ENCODE measurements at places on chromosomes 6 and 20.
A peak's percentile ranks its signal among the peaks of the same experiment; 100 is the strongest.

- no peak overlapping the region for H3K27ac ChIP-seq
- H3K4me3 ChIP-seq: no peak overlapping the region
- no peaks in the 10 kb centered on the region for H3K4me1 ChIP-seq
- no peak for DNase-seq
- no peaks in the 10 kb centered on the region for H3K27me3 ChIP-seq
These were observed 94.0 kb upstream of the SPTLC3 start for GRCh38 chr20:12914804-12915203.

GRCh38 chr20:3470627-3471396, at the start of gene ATRN:
TSS of gene ATRN (plus strand) at chr20:3471018. CDS start at chr20:3471108, 90 bp downstream.
- H3K27me3 ChIP-seq: peaks cover 1% of the 10 kb centered on the region
- H3K4me1 ChIP-seq: peaks cover 32% of the 10 kb centered on the region
- peak within 1 kb of the TSS; percentile 64 for H3K27ac ChIP-seq
- H3K4me3 ChIP-seq: peak within 1 kb of the TSS; percentile 93
- DNase-seq: peak; percentile 98
- peaks cover 3% of the 10 kb centered on the region for H3K36me3 ChIP-seq

DNA sequence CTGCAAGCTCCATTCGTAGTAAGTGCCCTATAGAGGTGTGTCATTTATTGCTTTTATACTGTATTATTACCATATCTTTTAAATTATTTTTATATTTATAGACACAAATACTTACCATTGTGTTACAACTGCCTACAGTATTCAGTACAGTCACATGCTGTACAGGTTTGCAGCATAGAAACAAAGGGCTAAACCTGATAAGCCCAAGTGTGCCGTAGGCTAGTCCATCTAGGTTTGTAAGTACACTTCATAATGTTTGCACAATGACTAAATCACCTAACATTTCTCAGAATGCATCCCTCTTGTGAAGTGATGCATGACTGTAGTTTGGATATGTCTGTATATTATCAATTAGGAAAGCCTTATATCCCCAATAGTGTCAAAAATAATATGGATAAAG, 122.8 kb downstream of the CLVS2 start:
- H3K27me3 ChIP-seq: no peaks in the 10 kb centered on the region
- H3K4me1 ChIP-seq: no peaks in the 10 kb centered on the region
- H3K36me3 ChIP-seq: no peaks in the 10 kb centered on the region
- H3K27ac ChIP-seq: no peak overlapping the region
- DNase-seq: no peak

GRCh38 chr6:20085817-20086216, 126.5 kb downstream of the MBOAT1 start:
- H3K36me3 ChIP-seq: no peaks in the 10 kb centered on the region
- H3K4me3 ChIP-seq: no peak overlapping the region
- no peak overlapping the region for H3K27ac ChIP-seq

GRCh38 chr6:148272597-148272996, 70.0 kb upstream of the SASH1 start:
- H3K36me3 ChIP-seq: no peaks in the 10 kb centered on the region
- H3K4me3 ChIP-seq: no peak overlapping the region
- H3K27me3 ChIP-seq: peaks cover 1% of the 10 kb centered on the region
- no peak for DNase-seq

GRCh38 chr6:38371881-38372280, 267.8 kb downstream of the BTBD9 start:
- DNase-seq: no peak
- no peak overlapping the region for H3K4me3 ChIP-seq
- H3K4me1 ChIP-seq: no peaks in the 10 kb centered on the region
- peaks cover 2% of the 10 kb centered on the region for H3K36me3 ChIP-seq
- H3K27me3 ChIP-seq: no peaks in the 10 kb centered on the region

DNA sequence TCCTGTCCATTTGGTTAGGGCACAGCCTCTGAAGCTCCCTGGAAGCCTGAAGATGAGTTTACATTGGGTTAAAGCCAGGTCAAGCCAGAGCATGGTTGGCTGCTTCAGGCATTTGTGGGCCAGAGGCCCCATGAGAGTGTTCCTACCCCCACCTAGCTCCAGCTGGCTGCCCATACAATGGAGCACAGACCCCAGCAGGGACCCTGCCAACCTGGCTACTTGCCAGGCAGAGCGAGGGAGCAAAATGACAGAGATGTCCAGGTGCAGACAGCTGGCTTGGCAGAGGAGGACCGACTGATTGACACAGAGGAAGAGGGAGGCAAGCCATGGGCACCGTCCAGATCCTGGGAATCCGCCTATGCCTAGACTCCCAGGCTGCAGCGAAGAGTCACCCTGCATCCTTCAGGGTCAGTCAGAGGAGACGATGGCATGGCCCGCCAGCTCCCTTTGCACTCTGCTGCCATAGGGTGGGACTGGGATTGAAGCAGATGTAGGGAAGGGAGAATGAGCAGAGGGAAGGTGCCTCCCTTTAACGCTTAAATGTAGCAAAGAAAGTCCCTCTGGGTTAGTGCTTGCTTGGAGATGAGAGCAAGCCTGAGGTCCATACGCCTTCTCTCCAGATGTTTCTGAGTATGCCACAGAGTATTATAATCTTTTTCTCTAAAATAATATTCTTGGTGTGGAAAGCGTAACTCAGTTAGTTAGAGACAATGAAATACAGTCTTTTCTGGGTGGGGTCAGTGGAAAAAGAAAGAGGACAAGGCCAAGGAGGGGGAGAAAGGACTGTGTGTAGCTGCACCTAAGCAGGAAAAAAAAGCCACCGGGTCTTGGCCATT, 77.6 kb upstream of the FYN start:
- no peaks in the 10 kb centered on the region for H3K4me1 ChIP-seq
- no peaks in the 10 kb centered on the region for H3K36me3 ChIP-seq
- H3K27me3 ChIP-seq: peaks cover 4% of the 10 kb centered on the region
- no peak overlapping the region for H3K27ac ChIP-seq
- no peak for DNase-seq
- H3K4me3 ChIP-seq: no peak overlapping the region

DNA sequence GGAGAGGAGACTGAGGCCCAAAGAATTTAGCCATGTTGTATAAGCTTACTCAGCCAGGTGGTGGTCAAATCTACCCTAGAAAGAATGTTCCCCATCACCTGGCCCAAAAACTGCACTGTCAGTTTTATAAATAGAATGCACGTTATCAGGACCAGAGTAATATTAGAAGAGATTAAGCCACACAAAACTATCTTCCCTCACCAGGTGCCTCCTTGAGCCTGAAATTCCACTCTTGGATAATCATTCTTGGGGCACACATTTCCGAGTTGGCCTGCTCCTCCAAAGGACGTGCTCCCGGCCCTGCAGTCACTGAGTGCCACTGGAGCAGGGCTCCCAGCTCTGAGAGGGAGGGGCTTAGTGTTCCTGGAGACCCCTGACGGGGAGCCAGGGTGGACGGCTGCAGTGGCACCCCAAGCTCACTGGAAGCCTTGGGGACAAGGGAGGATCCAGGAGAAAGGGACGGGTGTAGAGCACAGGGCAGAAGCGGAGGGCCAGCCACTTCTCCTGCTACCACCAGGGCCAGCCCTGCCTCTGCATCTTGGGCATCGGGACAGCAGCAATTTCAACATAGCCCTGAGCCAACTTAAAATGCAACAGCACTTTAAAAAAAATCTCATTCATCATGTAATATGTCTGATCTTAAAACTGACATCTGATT, 160.8 kb upstream of the QKI start:
- H3K4me1 ChIP-seq: no peaks in the 10 kb centered on the region
- no peak for DNase-seq
- H3K36me3 ChIP-seq: no peaks in the 10 kb centered on the region
- no peak overlapping the region for H3K4me3 ChIP-seq
- H3K27me3 ChIP-seq: peaks cover 3% of the 10 kb centered on the region

DNA sequence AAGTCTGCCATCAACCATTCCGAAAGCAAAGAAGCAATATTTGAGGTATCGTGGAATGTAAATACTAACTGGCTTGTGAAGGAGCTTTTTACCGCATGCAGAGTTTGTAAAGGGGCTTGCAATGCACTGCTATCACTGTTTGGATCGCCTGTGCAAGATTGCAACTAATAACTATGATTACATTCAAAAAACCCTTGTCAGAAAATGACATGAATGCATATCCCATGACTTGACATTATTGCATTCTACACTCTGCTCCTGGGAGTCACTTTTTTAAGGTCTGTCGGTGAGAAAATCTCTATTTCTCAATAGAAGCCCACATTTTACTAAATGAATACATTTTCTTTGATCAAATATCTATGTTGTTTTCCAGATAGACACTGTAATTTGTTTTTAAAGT, 335.4 kb upstream of the SPTLC3 start:
- H3K27me3 ChIP-seq: no peaks in the 10 kb centered on the region
- no peaks in the 10 kb centered on the region for H3K36me3 ChIP-seq
- no peak overlapping the region for H3K27ac ChIP-seq
- no peak overlapping the region for H3K4me3 ChIP-seq
- no peaks in the 10 kb centered on the region for H3K4me1 ChIP-seq

DNA sequence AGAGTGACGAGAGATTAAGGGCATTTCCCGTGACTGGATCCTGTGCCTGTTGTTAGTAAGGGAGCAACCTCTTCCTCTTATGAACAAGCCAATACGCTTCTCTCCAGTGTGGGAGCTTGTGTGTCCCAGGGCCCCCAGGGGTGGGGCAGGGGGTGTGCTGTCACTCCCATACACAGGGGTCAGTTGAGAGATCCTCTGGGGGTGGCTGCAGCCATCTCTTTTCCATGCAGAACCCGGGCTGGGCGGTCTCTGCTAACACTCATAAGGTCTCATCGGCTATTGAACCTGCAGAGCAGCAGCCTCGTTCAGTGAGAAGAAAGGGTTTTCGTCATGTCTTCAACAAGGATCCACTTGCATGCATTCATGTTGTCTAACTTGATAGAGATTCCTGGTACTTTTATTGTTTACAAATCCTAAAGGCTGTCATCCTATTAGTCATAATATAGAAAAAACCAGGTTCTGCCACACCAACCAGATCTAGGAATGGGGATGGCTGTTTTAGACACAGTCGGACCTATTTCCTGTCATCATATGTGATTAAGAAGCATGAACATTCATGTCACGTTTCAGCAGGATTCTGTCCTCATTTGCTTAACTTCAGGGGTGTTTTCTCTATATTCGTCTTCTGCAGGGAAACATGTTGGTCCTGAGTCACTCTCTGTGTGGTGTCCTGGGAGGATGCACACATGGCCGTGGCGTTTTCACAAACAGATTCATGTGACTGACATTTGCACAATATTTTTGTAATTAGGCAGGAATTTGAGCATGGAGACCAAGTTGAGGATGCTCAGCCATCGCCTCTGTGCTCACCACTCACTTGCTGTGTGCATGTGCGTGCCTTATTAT, 13.3 kb upstream of the THBS2 start:
- no peak for DNase-seq
- no peak overlapping the region for H3K27ac ChIP-seq
- H3K36me3 ChIP-seq: no peaks in the 10 kb centered on the region

DNA sequence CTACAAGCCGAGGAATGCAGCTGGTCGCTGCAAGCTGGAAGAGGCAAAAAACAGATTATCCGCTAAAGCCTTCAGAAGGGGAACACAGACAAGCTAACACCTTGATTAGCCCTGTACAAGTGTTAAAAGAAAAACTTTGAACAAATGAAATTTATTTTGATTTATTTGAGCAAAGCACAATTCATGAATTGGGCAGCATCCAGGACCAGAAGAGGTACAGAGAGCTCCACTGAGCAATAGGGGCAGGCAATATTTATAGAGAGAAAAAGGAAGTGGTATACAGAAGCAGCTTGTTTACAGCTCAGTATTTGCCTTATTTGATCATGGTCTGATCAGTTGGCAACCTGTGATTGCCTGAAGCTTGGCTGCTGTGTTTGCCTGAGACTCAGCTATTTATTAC, 17.6 kb downstream of the HLA-DOB start:
- DNase-seq: no peak
- H3K27me3 ChIP-seq: no peaks in the 10 kb centered on the region
- H3K27ac ChIP-seq: no peak overlapping the region
- no peak overlapping the region for H3K4me3 ChIP-seq
- H3K36me3 ChIP-seq: no peaks in the 10 kb centered on the region

- no peaks in the 10 kb centered on the region for H3K4me1 ChIP-seq
- H3K4me3 ChIP-seq: no peak overlapping the region
- H3K27ac ChIP-seq: no peak overlapping the region
- no peak for DNase-seq
- no peaks in the 10 kb centered on the region for H3K27me3 ChIP-seq
These were observed 16.4 kb upstream of the KIFC1 start for GRCh38 chr6:33375143-33375671.

GRCh38 chr6:34236443-34237315, at the start of gene HMGA1:
TSS of gene HMGA1 (plus strand) at chr6:34236873. CDS start at chr6:34240781, 3,908 bp downstream.
- H3K27ac ChIP-seq: peak within 1 kb of the TSS; percentile 95
- H3K4me1 ChIP-seq: peaks cover 36% of the 10 kb centered on the region
- DNase-seq: peak; percentile 90
- peaks cover 28% of the 10 kb centered on the region for H3K36me3 ChIP-seq

DNA sequence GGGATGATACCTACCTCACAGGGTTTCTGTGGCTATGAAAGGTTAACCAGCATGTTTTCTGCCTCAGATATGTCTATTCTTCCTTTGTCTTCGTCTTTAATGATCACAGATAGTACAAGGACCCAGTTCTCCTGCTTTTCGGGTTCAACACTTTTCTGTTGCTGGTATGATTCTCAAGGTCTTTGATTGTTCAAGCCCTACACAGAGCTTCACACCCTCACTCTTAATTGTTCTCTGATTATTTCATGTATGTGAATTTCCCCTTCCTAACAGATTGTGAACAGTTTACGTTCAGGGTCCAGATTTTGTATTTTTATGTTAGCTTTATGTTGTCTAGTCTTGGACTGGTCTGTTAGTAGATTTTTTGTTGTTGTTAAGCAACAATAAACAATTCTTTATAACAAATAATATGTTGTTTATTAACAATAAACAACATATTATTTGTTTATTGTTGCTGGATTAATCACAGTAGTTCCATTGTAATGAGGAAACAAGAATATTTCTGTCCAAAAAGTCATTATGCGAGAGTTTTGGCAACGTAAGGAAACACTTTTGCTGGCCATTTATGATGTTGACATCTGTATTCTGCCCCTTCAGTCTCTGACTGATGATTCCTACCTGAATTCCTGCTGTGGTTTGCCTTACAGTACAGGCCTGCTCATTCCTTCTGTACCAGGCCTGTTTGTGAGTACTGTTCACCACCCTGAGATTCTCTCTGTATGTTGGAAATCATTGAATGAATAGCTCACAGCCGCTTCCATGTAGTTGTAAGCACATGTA, 27.2 kb upstream of the TULP4 start:
- H3K27ac ChIP-seq: no peak overlapping the region
- no peak for DNase-seq
- H3K36me3 ChIP-seq: peaks cover 14% of the 10 kb centered on the region

GRCh38 chr6:72841195-72841594, 219.3 kb downstream of the KCNQ5 start:
- H3K4me3 ChIP-seq: no peak overlapping the region
- no peaks in the 10 kb centered on the region for H3K27me3 ChIP-seq
- no peak for DNase-seq

Data from activated B cell treated with CpG ODN at 0.5 μM for 24 hours (primary cell).